ENCODE measurements at places on chromosomes 2 and 18. TPM values are rescaled to one million over a fixed set of nuclear protein-coding genes. Genes with fewer than 3 reads are reported as not detected.

DYNAP gene
- 26.2 TPM for total RNA-seq

PROM2 gene
- total RNA-seq, result 100 TPM

RIT2 gene
- not detected for total RNA-seq

- ATAC-seq, result no peak
Measured at GRCh38 chr18:393574-393957, 106.9 kb downstream of the COLEC12 start.

GRCh38 chr2:127106457-127106990, 430 bp downstream of the BIN1 start:
- ATAC-seq, result peak; percentile 38

DNA sequence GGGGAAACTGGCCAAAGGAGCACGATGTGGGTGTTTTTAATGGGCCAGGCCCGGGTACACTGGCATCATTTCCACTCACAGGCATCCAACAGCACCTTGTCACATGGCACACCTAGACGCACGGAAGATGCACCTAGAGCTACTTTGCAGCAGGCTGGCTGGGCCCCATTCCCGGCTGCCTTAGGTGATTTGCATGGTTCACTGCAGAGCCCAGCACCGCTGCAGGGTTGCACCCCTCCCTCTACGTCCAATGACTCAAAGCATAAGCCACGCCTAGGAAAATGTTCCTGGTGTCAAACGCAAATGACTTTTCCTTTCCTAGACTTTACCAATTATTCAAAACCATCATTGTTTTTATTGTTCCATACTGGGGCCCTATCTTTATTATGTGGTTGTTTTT, 222.9 kb downstream of the EIPR1 start:
- peak; percentile 94 for ATAC-seq

DNA sequence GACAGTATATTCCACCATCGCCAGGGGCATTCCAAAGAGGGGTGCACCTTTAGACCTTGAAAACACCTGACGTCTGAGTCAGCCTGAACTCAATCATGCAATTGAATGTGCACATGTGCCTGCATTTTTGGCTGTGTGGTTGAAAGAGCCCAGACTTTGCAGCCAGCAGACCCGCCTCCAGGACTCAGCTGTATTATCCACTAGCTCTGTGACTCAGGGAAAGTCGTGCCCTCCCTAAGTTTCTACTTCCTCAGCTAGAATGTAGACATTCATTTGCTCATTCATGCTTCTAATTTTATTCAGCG, 94.2 kb downstream of the LRRC30 start:
- no peak for ATAC-seq

- no peak for ATAC-seq
Measured at GRCh38 chr2:72722492-72723070, 103.3 kb downstream of the EXOC6B start.

DNA sequence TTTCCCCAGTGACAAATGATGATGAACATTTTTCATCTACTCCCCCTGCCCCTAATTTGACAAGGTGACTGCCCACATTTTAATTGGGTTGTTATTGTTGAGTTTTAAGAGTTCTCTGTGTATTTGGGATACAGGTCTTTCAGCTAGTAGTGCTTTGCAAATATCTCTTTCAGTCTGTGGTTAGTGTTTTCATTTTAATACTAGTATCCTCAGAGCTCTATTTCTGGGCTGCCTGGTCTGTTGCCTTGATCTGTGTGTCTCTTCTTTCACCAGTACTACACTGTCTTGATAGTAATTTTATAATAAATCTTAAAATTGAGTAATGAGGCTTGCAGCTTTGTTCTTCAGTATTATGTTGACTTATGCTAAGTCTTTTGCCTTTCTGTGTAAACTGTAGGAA, 19.7 kb downstream of the EIF5B start:
- no peak for ATAC-seq

- ATAC-seq, result no peak
Measured at GRCh38 chr2:16407358-16407757, 258.3 kb downstream of the CYRIA start.

- ATAC-seq, result no peak
Measured at GRCh38 chr2:101300836-101301235, 7.7 kb downstream of the RNF149 start.

Measured in esophagus mucosa (tissue), 1 donor.